SK-N-SH treated with all-trans-retinoic acid at 6 μM for 48 hours (cell line): ENCODE measurements at places on chromosomes 7 and 10.
A peak's percentile ranks its signal among the peaks of the same experiment; 100 is the strongest.

- ATAC-seq = no peak
Measured at GRCh38 chr10:121405953-121406352, 192.3 kb downstream of the FGFR2 start.

DNA sequence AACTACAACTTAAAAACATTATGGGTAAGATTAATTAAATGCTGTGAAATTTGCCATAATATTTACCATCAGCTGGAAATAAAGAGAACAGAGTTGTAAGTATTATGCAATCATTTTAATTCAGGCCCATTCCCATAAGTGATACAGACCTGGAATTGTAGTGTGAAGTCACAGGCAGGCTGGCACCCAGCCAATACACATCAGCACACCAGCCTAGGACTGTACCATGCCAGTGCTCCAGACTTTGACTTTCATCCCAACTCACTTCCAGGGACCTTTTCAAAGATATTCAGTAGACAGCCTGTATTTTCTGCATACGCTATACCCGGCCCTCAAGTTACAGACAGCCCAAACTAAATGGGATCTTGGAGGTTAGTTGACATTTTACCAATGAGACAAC, 143.3 kb downstream of the TES start:
- no peak for ATAC-seq

DNA sequence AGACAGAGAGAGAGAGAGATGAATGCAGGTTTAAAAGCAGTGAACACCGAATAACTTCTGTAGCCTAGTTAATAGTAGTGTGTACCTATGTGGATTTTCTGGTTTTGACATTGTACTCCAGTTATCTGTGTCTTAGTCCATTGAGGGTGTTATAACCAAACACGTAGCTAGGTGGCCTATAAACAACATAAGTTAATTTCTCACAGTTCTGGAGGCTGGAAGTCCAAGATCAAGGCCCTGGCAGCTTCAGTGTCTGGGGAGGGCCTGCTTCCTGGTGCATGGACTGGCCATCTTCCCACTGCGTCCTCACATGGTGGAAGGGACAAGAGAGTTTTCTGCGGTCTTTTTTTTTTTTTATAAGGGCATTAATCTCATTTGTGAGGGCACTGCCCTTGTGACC, 23.5 kb downstream of the AOC1 start:
- 0 out of 3 replicates have a peak, but pooled peaks have one; percentile 21 for ATAC-seq

DNA sequence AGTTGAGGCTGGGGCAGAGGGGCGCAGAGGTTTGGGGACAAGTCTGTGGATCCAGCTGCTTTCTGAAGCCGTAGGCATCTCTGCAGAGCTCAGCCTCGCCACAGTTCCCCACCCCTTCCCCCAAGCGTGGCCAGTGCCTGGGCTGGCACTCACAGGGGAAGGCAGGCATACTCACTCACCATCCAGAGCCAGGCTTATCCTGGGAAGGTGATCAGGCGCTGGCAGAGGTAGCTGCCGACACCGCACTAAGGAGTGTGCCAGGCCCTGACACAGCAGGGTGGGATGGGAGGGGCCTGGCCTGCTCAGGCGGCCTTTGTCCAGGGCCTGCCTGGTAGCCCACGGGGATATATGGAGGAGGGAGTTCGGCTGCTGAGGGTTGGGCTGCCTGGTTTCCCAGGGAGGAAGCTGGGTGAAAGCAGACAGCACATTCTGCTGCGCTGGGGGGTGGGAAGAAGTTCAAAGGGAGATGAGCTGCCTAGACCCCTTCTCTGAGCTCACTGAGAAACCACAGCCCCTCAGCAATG, 15.9 kb downstream of the VSIR start:
- no peak; the same call in 2 of the 3 replicates for ATAC-seq

GRCh38 chr7:96401200-96401599, 79.3 kb upstream of the SLC25A13 start:
- no peak for ATAC-seq

- no peak for ATAC-seq
Measured at GRCh38 chr10:129372172-129372571, 94.9 kb upstream of the MGMT start.

DNA sequence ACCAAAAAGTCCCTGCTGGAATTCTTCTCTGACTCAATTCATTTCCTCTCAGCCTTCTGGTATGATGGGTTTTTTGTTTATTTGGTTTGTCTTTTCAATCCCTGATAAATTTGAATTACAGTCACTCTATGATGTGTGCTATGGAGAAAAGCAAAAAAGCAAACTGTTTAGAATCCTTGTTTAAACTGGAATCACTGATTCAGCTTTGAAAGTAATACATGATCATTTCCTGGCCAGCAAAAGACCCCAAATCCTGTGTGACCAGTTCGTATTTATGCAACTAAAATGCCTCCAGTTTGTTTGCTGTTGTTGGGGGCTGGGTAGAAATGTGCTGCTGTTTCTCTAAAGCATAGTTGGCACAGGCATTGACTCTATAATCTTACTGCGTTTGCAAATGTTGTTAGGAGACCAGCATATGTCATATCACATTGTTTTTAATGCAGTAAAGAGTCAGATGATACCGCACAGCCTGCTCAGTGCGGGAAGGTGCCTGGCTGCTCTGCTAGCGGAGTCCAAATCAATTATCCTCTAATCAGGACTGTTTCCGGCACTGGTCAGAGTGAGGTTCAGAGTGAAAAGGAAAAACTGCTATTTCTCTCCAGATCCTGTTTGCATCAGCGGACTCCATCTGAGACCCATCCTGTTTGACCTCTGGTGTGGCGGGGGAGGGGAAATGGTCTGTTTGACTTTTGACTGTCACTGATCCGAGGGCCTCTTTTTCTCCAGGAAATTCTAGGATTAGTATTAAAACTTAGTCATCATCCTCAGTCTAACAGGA, 40.6 kb upstream of the ADD3 start:
- peak; percentile 92 for ATAC-seq

- ATAC-seq = no peak
Measured at GRCh38 chr7:20454202-20454601, 123.5 kb downstream of the ITGB8 start.

- peak; percentile 41 for ATAC-seq
Measured at GRCh38 chr10:36170943-36171501, 528.9 kb upstream of the FZD8 start.

GRCh38 chr7:28573651-28574301, 161.5 kb downstream of the CREB5 start:
- ATAC-seq = peak; percentile 40; the same call in 2 of the 3 replicates

DNA sequence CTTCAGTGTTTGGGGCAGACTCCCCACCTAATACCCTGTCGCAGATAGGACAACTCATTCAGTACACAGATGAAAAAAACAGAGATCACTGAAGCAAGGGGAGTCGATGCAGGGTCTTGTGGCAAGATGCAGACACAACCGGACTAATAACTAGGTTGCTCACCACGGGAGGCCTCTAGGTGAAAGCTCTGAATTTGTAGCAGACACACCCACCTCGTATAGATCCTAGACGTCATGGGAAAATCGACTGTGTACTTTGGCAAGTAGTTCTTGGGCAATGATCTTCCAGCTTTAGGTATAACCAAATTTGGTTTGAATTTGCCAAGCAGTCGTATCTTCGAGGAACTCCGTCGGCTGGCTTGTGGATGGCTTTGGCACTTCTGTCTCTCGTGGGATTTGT, 88.1 kb downstream of the TCF7L2 start:
- ATAC-seq = no peak

GRCh38 chr7:131879424-131879823, 323.0 kb upstream of the PODXL start:
- no peak; the same call in 2 of the 3 replicates for ATAC-seq

DNA sequence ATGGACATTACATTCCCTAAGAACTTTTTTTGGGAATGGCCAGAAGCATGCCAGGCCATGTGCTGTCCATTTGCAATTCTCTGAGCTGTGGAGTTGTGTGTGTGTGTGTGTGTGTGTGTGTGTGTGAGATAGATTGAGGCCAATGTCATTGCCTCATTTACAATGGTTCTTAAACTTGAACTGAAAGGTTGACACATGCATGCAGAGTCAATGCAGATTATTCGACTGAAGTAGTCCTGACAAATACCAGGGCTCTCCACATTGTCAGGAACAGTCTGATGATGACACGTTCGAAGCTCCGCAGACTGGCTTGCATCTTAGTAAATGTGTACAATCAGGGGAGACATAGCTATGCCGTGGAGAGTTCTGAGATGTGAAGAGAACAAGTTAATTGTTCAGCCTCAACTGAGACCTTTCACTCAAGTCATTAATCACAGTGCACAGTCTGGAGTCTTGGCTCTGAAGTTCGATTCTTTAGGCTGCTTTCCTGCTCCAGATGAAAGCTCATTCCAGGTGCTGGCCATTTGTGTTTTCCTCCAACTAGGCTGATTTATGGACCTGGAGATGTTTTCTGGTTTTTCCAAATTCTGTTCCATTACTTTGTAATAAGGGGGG, 921.9 kb downstream of the LRMDA start:
- ATAC-seq = peak; percentile 86

DNA sequence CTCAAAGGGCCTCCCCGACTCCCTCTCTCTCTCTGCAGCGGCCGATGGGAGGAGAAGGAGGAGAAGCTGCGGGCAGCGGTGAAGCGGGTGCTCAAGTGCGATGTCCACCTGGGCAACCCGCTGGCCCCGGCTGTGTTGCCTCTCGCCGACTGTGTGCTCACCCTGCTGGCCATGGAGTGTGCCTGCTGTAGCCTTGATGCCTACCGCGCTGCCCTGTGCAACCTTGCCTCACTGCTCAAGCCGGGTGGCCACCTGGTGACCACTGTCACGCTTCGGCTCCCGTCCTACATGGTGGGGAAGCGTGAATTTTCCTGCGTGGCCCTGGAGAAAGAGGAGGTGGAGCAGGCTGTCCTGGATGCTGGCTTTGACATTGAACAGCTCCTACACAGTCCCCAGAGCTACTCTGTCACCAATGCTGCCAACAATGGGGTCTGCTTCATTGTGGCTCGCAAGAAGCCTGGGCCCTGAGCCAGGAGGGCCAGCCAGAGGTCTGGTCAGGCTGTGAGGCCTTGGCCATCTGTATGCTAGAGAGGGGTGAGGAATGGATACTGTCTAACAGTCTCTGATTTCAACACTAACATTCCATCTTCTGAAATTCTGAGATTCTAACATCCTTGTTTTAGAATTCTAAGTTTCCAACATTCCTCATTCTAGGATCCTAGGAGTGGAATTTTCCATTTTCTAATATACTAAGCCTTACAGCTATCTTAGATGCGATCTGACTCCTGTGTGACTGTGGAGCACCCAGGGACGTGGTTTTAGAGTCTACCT, 3.6 kb downstream of the INMT start:
- ATAC-seq = peak; percentile 73

DNA sequence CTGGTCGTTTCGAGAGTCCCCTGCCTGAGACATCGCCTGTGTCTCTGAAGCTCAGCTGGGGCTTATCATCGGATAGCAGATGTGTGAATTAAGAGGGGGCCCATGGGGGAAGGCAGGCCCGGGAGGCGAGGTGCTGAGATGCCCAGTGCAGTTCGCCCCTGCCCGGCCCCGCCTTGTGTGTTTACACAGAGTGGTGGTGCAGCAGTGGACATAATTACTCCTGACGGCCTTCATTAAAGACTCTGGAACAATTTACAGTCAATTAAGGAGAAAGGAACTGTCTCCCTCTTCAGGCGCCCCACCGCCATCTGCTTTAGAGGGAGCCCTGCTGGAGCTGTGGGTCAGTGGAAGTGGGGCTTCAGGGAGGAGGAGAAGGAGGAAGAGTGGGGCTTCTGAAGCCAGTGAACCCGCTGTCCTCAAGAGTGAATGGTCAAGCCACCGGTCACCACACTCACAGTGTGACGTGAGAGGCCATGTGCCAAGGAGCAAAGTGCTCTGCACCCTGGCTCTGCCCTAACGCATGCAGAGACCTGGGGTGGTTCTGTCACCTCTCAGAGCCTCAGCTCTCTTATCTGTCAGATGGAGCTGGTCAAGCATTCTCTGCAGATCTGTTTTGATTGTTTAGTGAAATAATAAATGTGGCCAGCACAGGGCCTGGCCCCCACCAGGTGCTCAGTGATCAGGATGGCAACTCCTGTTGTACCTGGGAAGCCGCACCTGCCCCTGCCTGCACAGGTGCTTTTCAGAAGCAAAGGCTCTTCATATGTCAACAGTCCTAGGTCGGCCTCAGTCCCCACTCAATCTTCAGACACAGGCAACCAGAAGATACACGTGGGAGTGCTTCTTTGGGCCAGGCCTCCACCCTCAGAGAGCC, 65.6 kb downstream of the CDH23 start:
- no peak for ATAC-seq

- no peak for ATAC-seq
Measured at GRCh38 chr10:97762816-97763215, 9.0 kb downstream of the SFRP5 start.

GRCh38 chr10:132939957-132940790, 2.2 kb downstream of the CFAP46 start:
- no peak for ATAC-seq

- ATAC-seq = peak; percentile 55
Measured at GRCh38 chr7:4683043-4683883, 1.2 kb downstream of the FOXK1 start.

DNA sequence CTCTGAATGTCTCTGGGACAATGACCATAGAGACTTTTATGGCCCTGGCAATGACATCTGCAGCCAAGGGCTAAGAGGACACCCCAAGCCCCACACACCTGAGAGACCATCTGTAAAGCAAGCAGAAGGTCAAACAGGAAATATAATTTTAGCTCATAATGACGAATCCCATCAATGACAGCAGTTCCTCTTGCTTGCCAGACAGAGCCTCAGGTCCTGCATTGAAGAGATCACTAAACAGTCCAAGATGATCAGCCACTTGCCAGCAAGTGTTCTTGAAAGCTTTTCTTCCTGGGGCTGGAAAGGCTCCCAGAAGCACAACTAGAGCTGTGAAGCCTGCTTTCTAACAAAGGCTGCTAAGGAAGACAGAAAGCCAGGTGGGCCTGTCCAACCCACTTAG, 993.7 kb upstream of the AUTS2 start:
- no peak for ATAC-seq

DNA sequence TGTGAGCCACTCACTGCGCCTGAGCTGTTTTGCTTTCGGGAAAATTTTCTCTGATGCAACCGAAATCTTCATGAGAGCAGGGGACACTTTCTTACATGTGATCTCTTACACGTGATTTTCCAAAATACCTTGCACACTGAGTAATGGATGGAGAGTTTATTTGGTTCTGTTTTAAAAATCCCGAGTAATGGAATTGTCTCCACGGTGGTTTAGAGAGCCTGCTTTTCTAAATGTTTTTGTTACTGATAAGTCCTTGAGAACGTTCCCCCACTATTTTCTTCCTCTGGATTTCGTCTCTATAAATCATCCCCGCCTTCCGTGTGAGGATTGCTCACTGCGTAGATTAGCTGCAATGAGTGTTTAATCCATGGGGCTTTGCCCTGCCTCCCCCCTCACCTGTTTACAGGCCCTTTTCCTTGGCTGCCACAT, 25.7 kb downstream of the CAMK1D start:
- no peak for ATAC-seq

- no peak for ATAC-seq
Measured at GRCh38 chr10:59082249-59082648, 94.2 kb upstream of the PHYHIPL start.

GRCh38 chr10:132353456-132354355, 21.7 kb downstream of the LRRC27 start:
- no peak for ATAC-seq

DNA sequence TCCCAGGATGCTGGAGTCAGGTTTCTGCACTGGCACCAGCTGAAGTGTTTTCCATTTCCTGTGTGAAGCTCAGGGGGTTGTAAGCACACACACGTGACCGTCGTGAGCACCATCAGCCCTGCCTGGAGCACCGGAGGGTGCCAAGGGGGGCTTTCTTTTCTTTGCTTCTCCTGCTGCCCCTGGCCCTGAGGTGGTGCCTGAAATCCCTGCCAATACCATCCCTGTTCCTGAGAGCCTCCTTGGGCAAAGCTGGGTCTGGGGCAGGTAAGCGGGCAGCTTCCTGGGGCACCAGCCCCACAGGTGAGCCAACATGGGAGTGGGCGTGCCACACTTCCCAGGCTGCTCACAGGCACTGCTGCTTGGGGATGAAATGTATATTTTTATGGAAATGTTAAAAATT, 593.6 kb downstream of the DNAJB6 start:
- no peak for ATAC-seq
